ENCODE measurements at places on chromosomes 12 and 14.

DNA sequence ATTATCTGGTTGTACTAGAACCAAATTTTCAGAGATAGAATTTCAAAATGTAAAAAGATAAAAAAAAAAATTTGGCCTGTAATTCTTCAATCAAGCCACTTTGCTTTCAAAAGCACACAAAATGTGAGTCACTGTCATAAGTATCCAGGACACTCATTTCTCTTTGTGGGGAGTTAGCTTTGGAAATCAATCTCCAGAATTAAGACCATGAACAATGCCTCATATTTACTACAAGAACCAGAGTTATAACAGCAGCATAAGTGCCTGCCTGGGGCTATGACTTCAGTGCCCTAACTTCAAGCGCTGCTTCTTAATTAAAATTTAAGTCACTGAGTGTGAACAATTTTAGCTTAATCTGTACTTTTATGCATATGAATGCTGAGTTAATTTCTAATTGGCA is 162.1 kb downstream of the C12orf42 start:
- no peak for DNase-seq

- DNase-seq = no peak
Observed at GRCh38 chr12:22993609-22994315, 368.8 kb downstream of the ETNK1 start.

GRCh38 chr12:6927379-6928021 is at the start of gene ATN1:
ATN1 (plus strand) TSS chr12:6927959; CDS start chr12:6934002, 6,043 bp downstream.
- DNase-seq = no peak

GRCh38 chr12:87847147-87847546 is 182.1 kb downstream of the C12orf50 start:
- no peak for DNase-seq

DNA sequence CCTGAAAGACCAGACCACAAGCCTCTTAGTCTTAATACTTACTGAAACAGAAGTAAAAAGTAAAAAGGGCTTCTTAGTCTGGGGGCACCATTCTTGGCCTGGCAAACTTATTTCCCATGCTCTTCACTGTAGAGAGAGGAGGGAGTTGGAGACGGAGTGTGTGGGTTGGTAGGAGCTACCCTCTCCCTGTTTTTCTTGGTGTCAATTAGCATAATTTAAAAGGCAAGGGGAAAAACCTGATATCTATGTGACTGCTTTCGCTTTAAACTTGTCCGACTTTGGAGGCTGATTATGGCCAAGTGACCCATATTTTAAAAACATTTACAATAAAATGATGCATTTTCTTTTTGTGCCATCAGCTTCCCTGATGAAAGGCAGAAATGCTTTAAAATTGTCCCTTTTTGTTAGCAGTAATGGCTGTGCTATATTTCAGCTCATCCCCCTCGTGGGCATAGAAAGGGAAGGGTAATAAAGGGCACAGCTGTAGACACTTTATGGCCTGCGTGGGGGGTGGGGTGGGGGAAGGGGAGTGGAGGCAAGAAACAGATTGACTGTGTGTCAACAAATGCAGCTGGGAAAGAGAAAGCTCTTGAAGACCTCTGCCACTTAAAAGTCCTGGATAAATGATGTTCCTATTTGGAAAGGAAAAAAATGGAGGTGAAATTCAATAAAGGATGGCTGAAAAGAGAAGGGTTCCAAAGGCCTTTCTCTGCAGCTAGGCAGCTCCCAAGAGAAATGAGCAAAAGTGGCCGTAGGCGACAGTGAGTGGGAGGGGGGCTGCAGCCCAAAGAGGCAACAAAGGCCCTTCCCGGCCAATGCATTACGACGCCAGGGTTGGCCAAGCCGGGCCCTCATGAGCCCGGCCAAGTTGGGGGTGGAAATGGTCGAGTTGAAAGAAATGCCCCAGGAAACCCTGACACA is 57.5 kb upstream of the TMEM263 start:
- DNase-seq = no peak

DNA sequence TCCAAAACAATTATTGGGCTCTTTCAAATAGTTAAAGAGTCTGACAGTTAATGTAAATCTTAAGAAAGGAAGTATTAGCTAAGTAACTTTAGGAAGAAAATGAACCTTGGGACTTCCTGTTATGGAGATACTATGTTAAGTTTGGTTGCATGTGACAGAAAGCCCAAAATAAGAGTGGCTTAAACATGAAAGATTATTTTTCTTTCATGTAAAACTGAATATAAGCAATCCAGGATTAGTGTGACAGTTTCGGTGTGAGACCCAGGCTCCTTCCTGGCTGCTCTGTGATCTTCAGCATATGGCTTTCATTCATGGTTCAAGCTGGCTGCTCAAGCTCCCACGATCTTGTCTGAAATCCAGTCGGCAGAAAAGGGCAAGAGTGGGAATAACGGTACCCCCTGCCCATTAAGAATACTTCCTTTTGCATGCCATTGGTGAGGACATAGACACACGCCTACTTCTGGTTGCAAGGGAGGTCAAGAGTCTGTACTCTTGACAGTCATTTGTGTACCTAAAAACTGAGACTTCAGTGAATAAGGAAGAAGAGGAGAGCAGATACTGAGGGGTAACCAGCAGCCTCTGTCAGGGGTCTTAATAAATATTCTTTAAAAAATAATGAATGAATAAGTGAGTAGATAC is 2.2 kb upstream of the RPAP3 start:
- no peak for DNase-seq

DNA sequence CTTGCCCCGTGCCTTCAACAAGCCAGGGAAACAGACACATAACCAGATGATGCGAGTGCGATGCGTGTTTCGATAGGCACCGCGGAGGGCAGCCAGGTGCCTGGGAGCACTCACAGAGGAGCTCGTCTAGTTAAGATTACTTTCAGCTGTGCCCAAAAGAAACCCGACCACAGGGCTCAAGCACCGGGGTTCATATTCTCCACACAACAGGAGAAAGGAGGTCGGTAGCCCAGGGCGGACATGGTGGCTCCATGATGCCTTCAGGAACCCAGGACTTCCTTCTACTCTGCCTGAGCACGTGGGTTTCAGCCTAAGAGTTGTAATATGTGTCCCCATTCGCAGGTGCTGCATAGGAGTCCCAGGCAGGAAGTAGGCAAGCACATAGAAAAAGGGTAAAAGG is 53.7 kb upstream of the DDX11 start:
- DNase-seq = no peak

DNA sequence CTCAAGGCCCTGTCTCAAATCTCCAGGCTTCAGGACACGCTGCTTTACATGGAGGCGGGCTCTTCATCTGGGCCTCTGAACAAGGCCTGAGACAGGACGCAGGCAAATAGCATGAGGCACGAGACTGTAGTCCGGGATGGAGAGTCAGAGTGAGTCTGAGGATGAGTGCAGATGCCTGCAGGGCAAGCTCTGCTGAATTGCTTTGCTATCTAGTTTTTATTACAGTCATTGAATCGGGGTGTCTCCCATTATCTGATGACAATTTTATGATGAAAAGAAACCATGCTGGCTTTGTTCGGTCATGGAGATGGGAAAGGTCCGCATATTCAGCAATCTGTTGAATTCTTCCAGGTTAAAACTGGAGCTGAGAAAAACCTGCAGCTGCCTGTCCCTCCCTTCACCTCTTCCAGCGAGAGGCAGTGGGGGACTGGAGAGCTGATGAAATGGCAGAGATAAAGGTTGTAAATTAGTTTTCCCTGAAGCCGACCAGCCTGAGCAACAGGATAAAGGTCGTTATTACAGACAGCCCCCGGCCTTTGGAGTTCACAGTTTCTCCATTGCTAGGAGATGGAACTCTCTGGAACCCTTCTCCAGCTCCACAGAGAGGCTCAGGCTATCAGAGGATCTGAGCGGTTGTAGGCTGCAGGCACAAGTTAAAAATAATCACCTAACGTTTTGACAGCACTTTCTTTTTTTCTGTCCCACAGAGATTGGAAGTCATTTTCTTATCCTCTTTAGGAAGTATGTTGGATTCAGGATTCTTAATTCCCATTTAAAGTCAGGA is 1.3 kb upstream of the ADGRD1 start:
- no peak for DNase-seq

GRCh38 chr14:53570411-53571387 is 385.9 kb downstream of the BMP4 start:
- DNase-seq = no peak

GRCh38 chr14:59511916-59512575 is 27.7 kb downstream of the JKAMP start:
- DNase-seq = no peak

DNA sequence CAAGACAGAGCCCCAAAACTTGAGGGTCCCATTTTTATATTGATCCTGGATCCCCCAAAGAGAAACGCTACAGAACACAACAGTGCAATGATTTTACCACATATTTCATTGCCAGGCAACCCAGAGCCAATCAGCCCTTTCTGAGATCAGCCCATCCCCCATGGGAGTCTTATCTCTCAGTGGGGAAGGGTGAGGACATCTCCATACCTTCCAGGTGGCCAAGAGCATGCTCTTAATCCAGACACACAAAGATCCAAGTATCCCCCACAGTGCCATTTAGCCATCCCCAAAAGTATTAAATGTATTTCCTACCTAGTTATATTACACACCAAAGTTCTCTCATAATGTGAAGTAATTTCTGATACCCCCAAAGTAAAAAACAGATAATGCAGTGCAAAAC is 62.6 kb upstream of the AMN start:
- DNase-seq = no peak

- no peak for DNase-seq
Observed at GRCh38 chr12:66753810-66754209, 74.9 kb upstream of the GRIP1 start.

DNA sequence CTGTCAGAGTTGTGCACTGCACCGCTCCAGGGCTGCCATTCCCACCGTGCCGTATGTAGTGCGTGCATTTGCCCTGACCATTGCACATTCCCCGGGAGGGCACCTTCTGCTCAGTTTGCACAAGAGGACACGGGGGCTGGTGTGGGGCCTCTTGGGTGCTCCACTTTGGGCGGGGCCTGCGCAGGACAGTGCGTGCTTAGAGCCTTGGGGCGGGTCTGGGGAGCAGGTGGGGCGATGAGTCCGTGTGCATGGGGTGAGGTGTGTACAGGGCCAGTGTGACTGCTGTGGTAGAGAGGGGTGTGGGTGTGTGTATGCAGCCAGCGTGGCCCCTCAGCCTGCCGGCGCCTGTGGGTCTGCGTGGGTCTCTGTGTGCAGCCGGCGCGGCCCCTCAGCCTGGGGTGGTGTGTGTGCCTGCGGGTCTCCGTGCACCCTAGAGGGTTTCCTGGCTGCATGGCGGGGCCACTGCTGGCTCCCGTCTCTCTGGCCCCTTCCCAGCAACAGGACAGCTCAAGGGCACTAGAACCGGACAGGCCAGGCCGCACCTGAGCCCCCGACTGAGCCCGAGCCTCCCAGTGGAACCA is 31.9 kb downstream of the FBRSL1 start:
- DNase-seq = no peak

DNA sequence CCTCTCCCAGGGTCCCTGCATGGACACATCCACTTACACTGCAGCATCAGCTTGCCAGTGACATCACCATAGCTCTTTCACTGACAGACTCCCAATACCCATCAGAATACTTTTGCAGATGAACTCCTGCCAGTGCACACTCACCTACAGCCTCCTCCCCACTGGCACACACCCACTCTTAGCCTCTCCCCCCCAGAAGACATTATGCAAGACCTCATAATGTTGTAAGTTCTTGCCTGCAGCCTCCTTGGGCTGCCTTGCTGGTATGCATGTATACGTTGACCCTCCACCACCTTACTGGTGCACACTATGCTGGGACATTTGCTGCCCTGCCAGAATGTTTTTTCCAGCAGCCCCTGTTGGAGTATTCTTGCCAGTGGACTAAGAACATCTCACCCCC is 324.2 kb downstream of the AEBP2 start:
- DNase-seq = no peak

DNA sequence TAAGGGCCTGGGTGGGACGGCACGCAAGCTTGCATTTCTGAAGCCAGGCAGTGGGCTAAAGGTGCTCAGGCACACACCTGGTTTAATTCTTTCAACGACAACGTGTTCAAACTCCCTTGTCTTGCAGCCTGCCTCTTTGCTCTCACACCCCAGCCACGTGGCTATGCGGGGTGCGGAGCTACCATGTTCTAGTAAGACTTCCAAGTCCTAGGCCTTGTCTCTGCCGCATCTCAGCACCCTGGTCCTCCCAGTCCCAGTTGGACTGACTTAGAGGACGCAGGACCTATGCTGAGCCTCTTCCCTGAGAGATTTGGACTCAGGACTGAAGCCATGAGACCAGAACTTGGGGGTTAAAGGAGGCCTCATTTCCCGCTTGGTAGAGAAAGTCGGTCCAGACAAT is 62.2 kb downstream of the CLMN start:
- no peak for DNase-seq

DNA sequence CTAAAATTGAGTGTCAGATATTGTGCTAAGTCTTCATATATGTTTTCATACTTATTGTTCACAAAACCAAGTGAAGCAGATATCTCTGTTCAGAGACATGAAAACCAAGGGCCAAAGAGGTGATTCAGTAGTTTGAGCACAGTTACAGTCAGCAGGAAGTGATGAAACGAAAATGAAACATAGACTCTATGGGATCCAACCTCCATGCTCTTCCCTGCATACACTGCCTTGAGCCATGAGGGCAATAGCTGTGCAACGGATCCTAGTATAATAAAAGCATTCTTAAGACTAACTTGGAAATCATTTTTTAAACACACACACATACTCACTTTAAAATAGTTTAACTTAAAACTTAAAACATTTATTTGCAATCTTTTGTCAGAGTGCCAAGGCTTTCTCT is 27.9 kb downstream of the ESR2 start:
- DNase-seq = no peak

DNA sequence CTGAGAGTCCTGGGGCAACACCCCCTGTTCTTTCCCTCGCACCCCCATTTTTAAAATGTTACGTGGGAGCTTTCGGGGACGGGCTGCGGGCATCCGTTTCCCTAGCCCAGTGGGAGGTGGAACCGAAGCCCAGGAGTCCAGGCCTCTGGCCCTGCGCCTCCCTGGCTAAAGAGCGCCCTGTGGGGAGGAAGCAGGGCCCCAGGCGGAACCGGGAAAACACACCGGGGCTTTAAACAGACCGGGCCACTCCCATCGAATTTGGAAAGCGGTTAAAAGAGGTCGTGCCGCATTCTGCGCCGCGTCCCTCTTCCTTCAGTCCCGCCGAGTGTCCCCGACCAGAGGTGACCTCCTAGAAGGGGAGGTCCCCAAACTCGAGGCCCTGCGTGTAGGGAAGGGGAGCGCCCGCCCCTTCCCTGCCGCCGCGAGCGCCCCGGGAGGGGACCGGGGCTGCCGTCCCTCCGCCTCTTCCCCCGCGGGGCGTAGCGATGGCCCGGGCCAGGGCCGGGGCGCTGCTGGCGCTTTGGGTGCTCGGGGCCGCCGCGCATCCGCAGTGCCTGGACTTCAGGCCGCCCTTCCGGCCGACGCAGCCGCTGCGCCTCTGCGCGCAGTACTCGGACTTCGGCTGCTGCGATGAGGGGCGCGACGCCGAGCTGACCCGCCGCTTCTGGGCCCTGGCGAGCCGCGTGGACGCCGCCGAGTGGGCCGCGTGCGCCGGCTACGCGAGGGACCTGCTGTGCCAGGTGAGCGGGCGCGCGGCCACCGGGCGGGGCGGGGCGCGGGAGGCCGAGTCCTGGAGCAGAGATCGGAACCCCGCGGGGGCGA is at the start of gene HHIPL1:
TSS of gene HHIPL1 (plus strand) at position 407 of the 822 bp plus-strand sequence. CDS start at position 486, 79 bp downstream.
- DNase-seq = no peak

DNA sequence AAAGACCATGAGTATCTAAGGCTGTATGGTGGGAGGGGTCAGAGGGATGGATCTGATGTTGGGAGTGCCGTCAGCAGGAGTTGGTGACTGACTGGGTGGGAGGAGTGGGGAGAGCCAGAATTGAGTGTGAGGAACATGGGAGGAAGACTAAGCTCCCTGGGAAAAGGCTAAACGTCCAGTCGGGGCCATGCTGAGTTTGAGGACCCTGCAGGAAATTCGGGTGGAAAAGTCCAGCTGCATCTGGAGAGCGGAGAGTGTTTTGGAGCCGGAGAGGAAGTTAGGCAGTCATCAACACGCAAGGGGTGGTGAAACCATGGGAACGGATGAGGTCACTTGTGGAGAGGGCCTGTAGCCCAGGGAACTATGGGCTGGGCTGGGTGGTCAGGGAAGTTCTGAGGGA is 60.9 kb downstream of the ELK3 start:
- no peak for DNase-seq
